ENCODE measurements at places on chromosomes 7 and 10.

DNA sequence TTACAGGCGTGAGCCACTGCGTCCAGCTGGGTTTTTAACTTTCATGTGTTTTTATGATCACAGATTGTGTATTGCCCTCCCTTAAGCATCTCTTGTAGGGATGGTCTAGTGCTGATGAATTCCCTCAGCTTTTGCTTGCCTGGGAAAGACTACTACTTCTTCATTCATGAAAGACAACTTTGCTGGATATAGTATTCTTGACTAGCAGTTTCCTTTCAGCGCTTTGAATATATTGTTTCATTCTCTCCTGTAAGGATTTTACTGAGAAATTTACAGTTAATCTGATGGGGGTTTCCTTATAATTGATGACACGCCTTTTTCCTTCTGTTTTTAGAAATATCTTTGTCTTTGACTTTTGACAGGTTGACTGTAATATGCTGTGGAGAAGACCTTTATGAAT lies 33.2 kb downstream of the STK31 start:
- H3K27me3 ChIP-seq: no peaks in the 10 kb centered on the region
- no peak overlapping the region for H3K4me3 ChIP-seq
- H3K4me1 ChIP-seq: no peaks in the 10 kb centered on the region

DNA sequence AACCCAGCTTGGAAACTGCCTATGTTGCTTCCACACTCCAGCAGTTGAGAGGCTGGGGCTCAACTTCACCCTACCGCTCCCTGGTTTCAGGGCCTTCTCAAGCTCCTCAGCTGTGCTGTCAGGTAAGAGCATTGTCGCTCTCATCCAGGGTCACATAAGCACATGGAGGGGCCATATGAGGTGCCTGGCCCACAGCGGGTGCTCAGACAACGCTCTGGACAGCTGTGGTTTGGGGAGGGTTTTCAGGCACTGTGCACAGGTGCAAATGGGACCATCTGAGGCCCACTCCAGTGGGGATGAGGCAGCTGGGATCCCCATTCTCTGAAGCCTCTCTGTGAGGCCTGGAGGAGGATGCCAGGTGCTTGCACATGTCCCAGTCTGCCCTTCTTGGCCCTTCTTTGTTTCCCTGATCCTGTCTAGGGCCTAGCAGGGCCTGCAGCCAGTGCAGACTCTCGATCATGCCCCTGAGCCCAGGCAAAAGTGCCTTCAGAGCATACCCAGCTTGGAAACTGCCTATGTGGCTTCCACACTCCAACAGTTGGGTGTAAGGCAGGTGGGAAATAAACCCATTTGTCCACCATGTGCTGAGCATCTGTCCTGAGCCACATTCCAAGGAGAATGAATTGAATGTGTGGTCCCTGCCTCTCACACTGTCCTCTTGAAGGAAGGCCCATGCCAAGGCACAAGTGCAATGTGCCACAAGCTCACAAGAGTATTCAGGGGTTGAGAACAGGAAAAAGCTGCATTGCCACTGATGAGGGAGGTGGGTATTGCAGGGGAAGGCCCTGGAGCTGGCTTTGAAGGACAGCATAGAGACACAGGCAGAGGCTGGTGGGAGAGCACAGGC lies 40.3 kb downstream of the VSTM4 start:
- peaks cover 6% of the 10 kb centered on the region for H3K4me1 ChIP-seq
- no peaks in the 10 kb centered on the region for H3K36me3 ChIP-seq
- no peak for DNase-seq
- no peak overlapping the region for H3K27ac ChIP-seq
- H3K27me3 ChIP-seq: peaks cover 30% of the 10 kb centered on the region

DNA sequence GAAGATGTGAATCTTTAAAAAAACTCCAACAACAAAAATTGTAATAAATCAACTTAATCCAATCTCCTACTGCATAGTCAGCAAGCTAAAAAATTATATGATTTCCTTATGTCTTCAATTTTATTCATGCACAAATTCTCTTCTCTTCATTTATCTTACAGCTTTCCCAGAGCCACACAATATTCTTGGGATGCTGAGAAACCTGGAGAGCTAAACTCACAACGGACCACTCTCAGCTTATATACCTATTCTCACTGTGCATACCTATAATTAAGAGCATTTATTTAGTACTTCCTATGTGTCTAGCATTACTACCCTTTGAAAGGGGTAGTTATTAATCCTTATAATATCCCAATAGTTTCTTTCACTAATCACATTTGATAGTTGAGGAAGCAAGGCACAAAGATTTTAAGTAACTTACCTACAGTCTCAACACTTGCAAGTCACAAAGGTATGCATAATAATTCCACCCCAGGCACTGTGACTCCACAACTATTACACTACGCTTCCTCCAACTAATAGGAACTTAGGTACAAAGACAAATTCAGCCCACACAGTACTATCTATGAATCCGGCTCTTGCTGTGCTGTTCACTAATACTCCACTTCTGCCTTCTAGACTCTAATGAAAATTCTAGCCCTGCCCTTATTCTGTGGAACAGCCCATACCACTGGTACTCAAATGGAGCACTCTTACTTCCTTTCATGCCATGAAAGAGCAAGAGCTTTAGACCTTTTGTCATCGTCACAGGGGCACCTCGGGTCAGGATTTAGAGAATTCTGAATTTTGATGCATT lies 5.1 kb downstream of the CCDC71L start:
- H3K27ac ChIP-seq: no peak overlapping the region
- no peak for DNase-seq
- peaks cover 2% of the 10 kb centered on the region for H3K36me3 ChIP-seq
- peaks cover 12% of the 10 kb centered on the region for H3K4me1 ChIP-seq
- no peak overlapping the region for H3K4me3 ChIP-seq

DNA sequence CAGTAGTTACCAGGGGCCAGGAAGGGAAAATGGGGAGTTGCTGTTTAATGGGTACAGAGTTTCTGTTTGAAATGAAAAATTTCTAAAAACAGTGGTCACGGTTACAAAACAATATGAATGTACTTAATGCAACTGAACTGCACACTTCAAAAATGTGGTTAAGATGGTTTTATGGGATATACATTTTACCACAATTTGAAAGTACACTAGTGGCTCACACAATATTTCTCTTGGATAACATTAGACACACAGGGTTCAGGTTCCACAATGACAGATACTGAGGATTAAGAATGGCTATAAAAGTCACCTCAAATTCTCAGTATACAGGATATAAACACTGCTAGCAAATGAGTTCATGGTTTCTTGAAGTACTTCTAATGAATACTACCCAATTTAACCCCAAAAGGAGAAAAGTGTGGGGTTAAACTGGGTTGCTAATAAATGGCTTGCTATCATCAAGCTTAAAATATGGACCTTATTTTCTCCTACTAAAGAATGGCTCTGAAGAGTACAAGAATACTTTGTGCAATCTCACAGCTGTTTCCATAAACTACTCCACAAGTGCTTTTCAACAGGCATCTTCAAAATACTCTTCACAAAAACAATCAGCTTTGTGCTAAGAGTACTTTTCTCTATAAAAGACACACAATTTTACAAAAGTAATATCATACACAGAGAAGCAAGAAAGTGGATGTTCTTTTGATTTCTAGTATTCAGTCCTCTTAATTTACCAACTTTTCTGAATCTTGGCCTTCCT lies 92.9 kb downstream of the SRPK2 start:
- H3K27ac ChIP-seq: peak overlapping the region; percentile 78
- DNase-seq: no peak
- no peak overlapping the region for H3K4me3 ChIP-seq
- H3K4me1 ChIP-seq: peaks cover 32% of the 10 kb centered on the region

DNA sequence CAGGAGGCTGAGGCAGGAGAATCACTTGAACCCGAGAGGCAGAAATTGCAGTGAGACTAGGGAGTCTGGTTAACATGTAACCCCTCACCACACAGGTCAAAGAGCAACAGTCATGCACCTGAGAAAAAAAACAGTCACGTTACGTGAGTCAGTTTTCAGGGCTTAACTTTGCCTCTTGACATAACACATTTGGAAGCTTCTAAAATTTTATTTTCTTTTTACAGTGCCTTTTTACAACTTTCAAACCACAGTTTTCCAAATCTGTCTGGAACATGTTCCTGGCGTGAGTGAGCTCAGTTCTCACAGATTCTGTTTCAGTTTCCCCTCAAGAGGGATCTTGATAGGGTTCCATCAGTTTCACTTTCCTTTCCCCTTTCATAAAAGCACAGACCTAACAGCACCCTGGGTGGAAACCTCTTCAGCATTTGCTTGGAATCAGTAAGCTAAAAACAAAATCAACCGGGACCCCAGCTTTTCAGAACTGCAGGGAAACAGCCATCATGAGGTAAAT lies 4.4 kb downstream of the IFIT3 start:
- peak overlapping the region; percentile 88 for H3K4me3 ChIP-seq
- H3K27me3 ChIP-seq: peaks cover 16% of the 10 kb centered on the region
- peak; percentile 18 for DNase-seq
- peaks cover 35% of the 10 kb centered on the region for H3K36me3 ChIP-seq
- peaks cover 65% of the 10 kb centered on the region for H3K4me1 ChIP-seq

- peaks cover 5% of the 10 kb centered on the region for H3K36me3 ChIP-seq
- no peak overlapping the region for H3K27ac ChIP-seq
- DNase-seq: no peak
- no peaks in the 10 kb centered on the region for H3K4me1 ChIP-seq
- no peak overlapping the region for H3K4me3 ChIP-seq
Measured at GRCh38 chr7:98802088-98802780, 67.6 kb downstream of the TMEM130 start.

- H3K36me3 ChIP-seq: peaks cover 5% of the 10 kb centered on the region
- H3K4me3 ChIP-seq: peak overlapping the region; percentile 45
- no peak for DNase-seq
- H3K27ac ChIP-seq: peak overlapping the region; percentile 72
Measured at GRCh38 chr7:27640884-27641574, 21.7 kb downstream of the HIBADH start.

- H3K4me3 ChIP-seq: no peak overlapping the region
- DNase-seq: no peak
- no peaks in the 10 kb centered on the region for H3K36me3 ChIP-seq
- peaks cover 2% of the 10 kb centered on the region for H3K4me1 ChIP-seq
- H3K27ac ChIP-seq: no peak overlapping the region
Measured at GRCh38 chr10:91061608-91062007, 140.7 kb upstream of the ANKRD1 start.

- H3K27ac ChIP-seq: no peak overlapping the region
- no peak overlapping the region for H3K4me3 ChIP-seq
- no peaks in the 10 kb centered on the region for H3K4me1 ChIP-seq
- H3K27me3 ChIP-seq: peaks cover 36% of the 10 kb centered on the region
- no peak for DNase-seq
Measured at GRCh38 chr10:637771-638195, 51.7 kb downstream of the DIP2C start.

DNA sequence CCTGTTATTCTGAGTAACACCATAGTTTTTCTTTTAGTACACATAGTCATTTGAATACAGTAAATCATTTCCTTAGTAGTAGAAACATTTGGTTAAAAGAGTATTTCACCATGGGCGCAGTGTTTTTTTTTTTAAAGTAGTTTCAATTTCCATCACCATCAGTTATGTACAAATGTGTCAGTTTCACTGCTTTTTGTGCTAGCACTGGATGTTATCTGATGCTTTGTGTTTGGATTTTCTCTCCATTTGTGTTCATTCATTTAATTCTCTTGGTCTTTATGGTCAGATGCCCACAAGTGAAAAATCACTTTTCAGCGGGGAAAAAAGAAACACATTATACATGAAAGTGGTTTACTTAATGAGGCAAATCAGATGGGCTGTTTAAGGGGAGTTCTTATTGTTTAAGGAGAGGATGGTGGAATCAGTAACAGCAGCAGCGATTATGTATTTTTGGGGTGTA lies 16.0 kb upstream of the HK1 start:
- peaks cover 6% of the 10 kb centered on the region for H3K27me3 ChIP-seq
- no peak for DNase-seq
- H3K36me3 ChIP-seq: peaks cover 5% of the 10 kb centered on the region
- H3K27ac ChIP-seq: no peak overlapping the region

- no peak overlapping the region for H3K27ac ChIP-seq
- H3K4me3 ChIP-seq: no peak overlapping the region
- H3K27me3 ChIP-seq: no peaks in the 10 kb centered on the region
- no peak for DNase-seq
Measured at GRCh38 chr7:20543500-20543899, 72.0 kb upstream of the ABCB5 start.

DNA sequence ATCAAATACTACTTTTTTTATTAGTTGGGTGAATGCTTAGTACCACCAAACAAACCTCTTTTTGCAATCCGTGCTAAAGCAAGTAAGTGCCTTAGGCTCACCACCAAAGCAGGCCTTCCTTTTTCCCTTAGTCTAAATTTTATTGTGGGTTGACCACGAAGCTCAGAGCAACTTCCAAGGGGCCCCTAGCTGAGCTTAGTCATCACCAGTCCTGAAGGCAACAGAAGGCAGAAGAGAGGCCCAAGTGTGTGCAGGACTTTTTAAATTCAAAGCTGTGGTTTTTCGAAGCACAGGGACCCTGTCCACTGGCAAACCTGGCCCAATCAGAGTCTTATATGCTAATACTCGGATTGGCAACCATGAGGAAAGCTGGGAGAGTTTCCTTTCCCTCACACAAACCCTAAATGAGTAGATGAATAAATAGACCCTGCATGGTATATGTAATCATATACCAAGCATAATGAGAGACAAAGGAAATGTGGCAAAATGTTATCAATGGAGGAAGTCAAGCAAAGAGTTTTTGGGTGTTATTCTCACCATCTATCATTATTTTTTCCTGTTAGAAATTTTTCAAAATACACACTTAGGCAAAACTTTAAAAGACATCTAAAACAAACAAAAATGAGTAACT lies 453.2 kb upstream of the GALNT17 start:
- peaks cover 55% of the 10 kb centered on the region for H3K4me1 ChIP-seq
- H3K36me3 ChIP-seq: peaks cover 10% of the 10 kb centered on the region
- no peak for DNase-seq
- peak overlapping the region; percentile 96 for H3K27ac ChIP-seq

DNA sequence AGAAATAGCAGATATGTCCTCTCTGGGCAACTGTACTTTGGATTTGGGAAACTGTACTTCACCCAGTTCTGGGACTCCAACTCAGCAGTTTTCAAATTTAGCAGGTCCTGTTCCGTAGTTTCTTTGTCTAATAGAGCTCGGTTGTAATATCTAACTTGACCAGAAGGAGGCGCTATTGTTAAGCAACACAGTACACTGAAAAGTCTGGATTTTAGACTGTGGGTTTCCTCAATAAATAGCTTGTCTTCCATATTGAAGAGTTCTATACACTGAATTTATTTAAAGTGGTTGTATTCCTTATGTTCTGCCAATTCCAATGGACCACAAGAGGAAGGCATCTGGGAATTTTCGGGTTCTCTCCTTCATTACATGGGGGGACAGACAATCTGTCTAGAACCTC lies 39.8 kb downstream of the ELFN1 start:
- H3K27me3 ChIP-seq: peaks cover 40% of the 10 kb centered on the region
- no peaks in the 10 kb centered on the region for H3K4me1 ChIP-seq
- no peaks in the 10 kb centered on the region for H3K36me3 ChIP-seq
- no peak overlapping the region for H3K27ac ChIP-seq

- H3K4me3 ChIP-seq: no peak overlapping the region
- no peak for DNase-seq
- H3K27me3 ChIP-seq: peaks cover 35% of the 10 kb centered on the region
- no peak overlapping the region for H3K27ac ChIP-seq
- H3K4me1 ChIP-seq: no peaks in the 10 kb centered on the region
Measured at GRCh38 chr10:99562631-99563030, 29.9 kb downstream of the NKX2-3 start.

GRCh38 chr10:35752469-35753461 lies 110.7 kb upstream of the FZD8 start:
- H3K36me3 ChIP-seq: no peaks in the 10 kb centered on the region
- H3K27ac ChIP-seq: no peak overlapping the region
- no peak for DNase-seq
- H3K27me3 ChIP-seq: no peaks in the 10 kb centered on the region
- H3K4me3 ChIP-seq: no peak overlapping the region

Measured in effector memory CD8-positive, alpha-beta T cell (primary cell).